Sciatic nerve (tissue), 2 donors: ENCODE measurements at places on chromosomes 2 and 18. TPM values are rescaled to one million over a fixed set of nuclear protein-coding genes. Genes with fewer than 3 reads are reported as not detected.

- DNase-seq: no peak
Measured at GRCh38 chr2:20110876-20111275, 59.4 kb upstream of the LAPTM4A start.

DNA sequence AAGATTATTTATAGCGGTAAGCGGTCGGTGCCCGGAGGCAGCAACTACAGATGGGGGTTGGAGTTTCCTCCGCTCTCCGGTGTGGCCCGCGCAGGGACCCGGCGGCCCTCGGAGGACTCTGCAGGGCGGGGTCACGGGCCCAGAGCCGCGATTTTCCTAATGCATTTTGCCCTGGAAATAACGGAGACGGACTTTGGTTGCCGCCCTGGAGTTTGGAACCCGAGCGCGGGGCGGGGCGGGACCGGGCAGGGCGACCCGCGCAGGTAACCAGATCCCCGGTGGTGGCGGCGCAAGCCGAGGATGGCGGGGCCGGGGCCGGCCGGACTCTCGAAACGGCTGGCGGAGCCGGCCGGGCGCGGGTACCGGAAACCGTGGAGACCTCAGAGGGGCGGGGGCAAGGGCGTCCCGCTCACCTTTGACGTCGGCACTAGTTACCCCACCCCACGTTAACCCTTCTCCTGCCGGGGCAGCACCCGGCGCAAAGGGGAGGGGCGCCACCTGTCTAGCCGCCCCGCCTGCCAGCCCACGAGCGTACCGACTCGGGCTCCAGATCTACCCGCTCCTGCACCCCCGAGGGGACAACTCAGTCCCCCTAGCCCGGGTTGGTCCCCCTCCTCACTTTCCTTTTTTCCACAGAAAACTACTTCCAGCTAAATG, 2.9 kb downstream of the CYP26B1 start:
- peak; percentile 76 for DNase-seq

GRCh38 chr2:237726401-237726830, 72.2 kb upstream of the RBM44 start:
- no peak for DNase-seq

Gene MC5R
- not detected for total RNA-seq
